SJCRH30 (cell line): ENCODE measurements at places on chromosomes 16 and 17.
A peak's percentile ranks its signal among the peaks of the same experiment; 100 is the strongest.

- DNase-seq, result no peak
These were observed 406.5 kb upstream of the CDH5 start for GRCh38 chr16:65959983-65960382.

DNA sequence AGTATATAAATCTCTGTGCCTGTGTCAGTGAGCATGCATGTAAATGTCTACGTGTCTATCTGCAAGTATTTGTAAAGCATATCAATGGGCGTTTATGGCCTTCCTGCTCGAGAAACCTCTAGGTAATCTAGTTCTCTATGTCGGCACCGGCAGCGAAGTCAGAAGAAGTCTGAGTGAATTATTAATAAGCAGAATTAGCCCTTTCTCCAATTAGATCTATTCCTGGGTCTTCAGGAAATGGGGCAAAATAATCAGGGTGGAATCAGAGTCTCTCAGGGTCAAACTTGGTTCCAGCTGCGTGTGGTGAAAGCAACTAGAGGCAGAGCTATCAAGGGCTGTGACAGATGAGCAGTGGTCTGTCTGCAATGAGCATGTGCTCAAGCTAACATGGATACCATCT, at the start of gene C17orf78:
Gene C17orf78 (plus strand): TSS at position 280 of the 400 bp plus-strand sequence. CDS start 108 bp downstream, at position 388.
- DNase-seq, result no peak

- DNase-seq, result no peak
These were observed 3.6 kb downstream of the MMP28 start for GRCh38 chr17:35791681-35792350.

- DNase-seq, result peak; percentile 38
These were observed 18.6 kb upstream of the PITPNM3 start for GRCh38 chr17:6574687-6575595.

DNA sequence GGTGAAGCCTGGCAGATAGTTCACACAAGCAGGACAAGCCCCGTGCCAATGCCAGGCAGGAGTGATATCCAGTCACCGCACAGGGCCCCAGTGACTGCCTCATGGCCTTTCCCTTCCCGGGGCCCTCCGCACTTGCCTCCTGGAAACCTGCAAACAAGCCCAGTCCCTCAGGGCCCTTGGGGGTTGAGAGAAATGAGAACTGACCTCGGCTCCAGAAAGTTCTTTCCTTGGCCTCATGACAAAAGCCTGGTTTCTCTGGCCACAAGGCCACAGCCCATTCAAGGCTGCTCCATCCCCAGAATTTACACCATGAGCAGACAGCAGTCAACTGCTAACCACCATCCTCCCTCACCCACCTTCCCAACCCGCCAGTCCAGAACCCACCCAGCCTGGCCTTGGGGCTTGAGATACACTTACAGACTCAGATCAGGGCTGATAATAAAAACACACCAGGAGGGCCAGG, 77.6 kb downstream of the CCDC182 start:
- DNase-seq, result no peak

DNA sequence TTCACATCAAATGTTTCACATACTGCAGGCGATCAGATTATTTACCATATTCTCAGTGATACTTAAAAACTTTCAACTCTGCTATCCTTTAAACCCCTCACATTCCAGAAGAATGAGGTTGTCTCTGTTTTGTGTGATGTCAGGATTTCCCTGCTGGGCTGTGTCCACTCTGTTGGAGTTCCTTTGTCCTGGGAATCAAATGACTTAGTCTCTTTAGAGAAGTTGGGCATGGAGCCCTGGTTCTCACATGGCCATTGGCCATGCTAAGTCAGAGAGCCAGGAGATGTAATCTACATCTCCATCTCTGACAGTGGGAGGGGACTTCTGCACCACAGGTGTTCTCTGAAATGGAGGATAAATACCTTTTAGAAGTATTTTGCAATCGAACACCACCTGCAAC, 205.1 kb upstream of the MAF start:
- no peak for DNase-seq

- no peak for DNase-seq
These were observed 51.5 kb upstream of the RCVRN start for GRCh38 chr17:9956474-9957131.

GRCh38 chr16:67088551-67088950, 21.2 kb upstream of the PHAF1 start:
- DNase-seq, result no peak

- no peak for DNase-seq
These were observed 307.5 kb upstream of the SALL1 start for GRCh38 chr16:51458356-51459140.

GRCh38 chr17:19464031-19465026, 53.3 kb downstream of the RNF112 start:
- peak; percentile 34 for DNase-seq

GRCh38 chr17:78202666-78203065, 11.4 kb upstream of the BIRC5 start:
- DNase-seq, result no peak

DNA sequence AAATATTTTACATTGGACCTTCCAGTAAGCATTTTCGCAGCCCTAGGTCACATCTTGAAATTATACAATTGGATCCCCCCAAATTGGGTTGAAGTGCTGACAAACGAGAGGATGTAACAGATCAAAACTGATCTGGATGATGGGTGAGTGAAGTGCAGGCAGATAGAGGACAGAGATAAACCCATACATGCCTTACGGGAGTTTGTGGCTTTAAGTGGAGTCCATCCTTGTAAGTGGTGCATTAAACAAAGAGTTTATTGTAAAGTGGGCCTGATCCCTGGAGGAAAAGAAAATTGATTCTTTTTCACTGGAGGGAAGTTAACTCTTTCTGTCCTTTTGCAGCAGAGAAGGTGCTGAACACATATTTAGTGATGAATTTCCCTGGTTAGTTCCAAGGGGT, 39.0 kb upstream of the KCNJ2 start:
- no peak for DNase-seq

DNA sequence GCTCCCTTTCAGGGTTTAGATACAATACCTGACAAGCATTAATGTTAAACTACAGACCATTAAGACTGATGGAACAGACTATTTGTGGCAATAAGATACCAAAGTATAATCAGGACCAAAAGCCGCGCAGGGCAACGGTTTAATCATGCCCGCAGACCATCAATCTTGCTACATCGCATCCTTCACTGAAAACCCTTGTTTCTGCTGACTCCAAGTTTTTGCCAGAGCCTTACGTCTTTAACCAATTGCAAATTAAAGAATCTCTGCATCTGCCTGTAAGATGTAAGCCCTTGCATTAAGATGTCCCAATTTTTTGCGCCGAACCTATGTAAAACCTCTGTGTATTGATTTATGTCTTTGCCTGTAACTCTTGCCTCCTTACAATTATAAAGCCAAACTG, 94.2 kb upstream of the RBBP6 start:
- no peak for DNase-seq

DNA sequence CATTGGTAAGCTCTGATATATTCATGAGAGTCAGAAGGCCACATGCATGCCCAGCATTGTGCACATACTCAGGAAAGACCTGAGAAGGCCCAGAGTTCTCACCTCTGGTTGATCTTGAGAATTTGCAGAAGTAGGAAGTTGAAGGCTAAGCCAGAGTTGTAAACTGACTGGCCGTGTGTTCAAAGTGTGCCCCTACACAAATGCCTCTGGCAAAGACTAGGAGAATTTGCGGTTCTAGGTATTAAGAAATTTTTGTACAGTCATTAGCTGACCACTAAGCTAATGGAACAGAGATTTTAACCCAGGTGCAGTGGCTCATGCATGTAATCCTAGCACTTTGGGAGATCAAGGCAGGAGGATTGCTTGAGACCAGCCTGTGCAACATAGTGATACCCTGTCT, 25.0 kb downstream of the FBXL20 start:
- DNase-seq, result peak; percentile 13

- no peak for DNase-seq
These were observed 567.9 kb upstream of the CDH11 start for GRCh38 chr16:65689726-65690125.

GRCh38 chr16:15521758-15522509, 87.5 kb downstream of the BMERB1 start:
- peak; percentile 36 for DNase-seq

DNA sequence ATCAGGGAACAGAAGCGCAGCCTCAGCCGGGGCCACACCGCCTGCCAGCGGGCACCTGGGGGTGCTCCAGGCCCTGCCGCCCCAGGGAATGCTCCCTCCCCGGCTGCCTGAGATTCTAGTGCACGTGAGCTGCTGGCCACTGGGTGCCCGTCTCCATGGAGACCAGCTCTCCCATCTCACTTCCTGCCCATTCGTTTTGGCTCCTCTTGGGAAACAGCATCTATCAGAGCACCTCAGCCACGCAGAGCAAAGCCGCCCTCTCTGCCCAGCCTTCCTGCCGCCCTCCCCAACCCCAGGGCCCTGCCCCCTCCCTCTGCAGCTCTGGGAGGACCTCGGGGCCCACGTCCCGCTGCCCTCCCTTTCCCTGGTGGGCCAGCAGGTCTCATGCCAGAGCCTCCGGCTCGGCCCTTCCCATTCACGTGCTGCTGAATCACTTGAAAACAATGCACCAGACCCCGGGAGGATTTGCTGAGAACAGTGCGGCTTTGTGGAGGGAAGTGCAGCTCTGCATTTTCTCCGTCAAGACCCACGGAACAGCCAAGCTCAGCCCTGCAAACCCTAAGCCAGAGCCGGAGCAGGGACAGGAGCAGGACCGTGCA, 19.4 kb downstream of the CEP295NL start:
- peak; percentile 96 for DNase-seq

DNA sequence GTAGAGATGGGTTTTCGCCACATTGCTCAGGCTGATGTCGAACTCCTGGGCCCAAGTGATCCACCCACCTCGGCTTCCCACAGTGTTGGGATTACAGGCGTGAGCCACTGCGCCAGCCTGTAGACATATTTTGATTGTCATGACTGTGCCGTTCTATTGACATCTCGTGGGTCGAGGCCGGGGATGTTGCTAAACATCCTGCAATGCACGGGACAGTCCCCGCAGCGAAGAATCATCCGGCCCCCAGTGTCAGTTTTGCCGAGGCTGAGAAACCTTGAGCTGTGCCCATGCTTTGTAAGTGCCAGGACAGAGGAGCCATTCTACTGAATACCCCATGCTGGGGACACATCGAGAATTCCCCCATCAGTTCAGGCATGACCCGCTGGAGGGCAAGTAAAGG, 69.1 kb upstream of the GSE1 start:
- DNase-seq, result no peak

- DNase-seq, result no peak
These were observed at the start of gene CCDC154 for GRCh38 chr16:1443980-1444729. TSS of gene CCDC154 (minus strand) at chr16:1444556. CDS start at chr16:1444322, 234 bp downstream.

- no peak for DNase-seq
These were observed 86.5 kb downstream of the C16orf78 start for GRCh38 chr16:49459953-49460735.

- no peak for DNase-seq
These were observed 100.5 kb downstream of the FTO start for GRCh38 chr16:53804467-53804866.
